Fibroblast of upper back skin (primary cell): ENCODE measurements at places on chromosomes 4 and X.
A peak's percentile ranks its signal among the peaks of the same experiment; 100 is the strongest.

- no peak for DNase-seq
Observed at GRCh38 chrX:150253959-150254620, 109.0 kb upstream of the MAMLD1 start.

GRCh38 chrX:68728186-68728585, 80.7 kb downstream of the STARD8 start:
- DNase-seq = no peak

DNA sequence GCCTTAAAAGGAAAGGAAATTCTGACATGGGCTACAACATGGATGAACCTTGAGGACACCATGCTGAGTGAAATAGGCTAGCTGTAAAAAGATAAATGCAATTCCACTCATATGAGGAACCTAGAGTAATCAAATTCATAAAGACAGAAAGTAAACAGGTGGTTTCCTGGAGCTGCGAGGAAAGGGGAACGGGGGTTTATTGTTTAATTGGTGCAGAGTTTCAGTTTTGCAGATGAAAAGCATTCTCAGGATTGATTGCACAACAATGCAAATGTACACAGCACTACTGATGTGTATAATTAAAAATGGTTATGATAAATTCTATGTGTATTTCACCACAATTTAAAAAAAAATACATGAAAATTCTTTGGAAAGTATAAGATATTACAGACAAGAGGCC, 24.0 kb downstream of the PLRG1 start:
- DNase-seq = no peak

- peak; percentile 39 for DNase-seq
Observed at GRCh38 chrX:103540145-103540544, 20.9 kb upstream of the RAB40A start.

- no peak for DNase-seq
Observed at GRCh38 chr4:139509727-139510410, 46.1 kb downstream of the SETD7 start.

DNA sequence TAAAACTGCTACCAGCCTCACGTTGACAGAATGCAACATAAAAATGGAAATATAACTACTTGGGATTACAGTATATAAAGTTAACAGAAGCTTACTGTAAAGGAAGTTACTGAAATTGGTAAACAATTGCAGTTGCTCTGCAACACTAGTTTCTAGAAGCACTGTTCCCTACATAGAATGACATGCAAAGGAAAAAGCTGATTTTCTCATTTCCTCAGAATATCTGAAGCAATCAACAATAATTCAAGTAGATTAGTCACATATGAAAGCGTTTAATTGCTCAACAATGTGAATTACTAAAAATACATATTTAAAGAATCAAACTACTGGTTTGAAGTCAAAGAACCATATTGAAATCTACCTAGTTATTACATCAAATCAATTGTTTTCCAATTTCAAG, 31.8 kb downstream of the PDGFC start:
- DNase-seq = peak; percentile 31

GRCh38 chrX:107601326-107601725, 27.0 kb upstream of the PRPS1 start:
- DNase-seq = no peak

DNA sequence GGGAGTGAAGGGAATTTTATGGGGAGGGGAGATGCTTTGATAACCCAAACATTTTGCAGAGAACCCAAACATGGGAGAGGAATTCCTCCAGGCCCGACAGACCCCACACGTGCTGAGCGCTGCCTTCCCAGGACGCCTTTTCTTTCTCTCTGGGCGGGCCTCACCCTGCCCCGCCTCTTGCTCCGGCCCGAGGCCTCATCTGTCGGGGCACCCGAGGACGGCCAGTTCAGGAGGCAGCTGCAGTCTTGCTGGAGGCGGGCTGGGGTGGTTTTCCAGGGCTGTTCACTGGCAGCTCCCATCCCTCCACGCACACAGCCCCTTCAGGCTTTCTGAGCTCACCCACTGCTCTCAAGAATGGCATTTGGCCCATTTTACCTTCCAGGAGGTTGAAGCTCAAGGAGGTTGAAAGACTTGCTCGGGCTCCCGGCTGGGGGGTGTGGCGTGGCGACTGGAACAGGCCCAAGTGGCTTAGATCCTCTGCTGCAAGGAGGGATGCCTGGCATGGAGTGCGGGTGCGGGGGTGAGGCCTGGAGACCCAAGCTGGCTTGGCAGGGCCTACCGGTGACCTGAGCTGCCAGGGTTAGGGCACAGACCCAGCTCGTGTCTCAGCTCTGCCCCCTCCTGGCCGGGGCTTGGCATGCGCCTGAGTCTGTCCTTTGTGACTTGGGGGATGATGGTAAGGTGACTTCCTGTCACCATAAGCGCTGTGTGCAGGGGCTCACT, 99.2 kb downstream of the PSAPL1 start:
- DNase-seq = peak; percentile 31

DNA sequence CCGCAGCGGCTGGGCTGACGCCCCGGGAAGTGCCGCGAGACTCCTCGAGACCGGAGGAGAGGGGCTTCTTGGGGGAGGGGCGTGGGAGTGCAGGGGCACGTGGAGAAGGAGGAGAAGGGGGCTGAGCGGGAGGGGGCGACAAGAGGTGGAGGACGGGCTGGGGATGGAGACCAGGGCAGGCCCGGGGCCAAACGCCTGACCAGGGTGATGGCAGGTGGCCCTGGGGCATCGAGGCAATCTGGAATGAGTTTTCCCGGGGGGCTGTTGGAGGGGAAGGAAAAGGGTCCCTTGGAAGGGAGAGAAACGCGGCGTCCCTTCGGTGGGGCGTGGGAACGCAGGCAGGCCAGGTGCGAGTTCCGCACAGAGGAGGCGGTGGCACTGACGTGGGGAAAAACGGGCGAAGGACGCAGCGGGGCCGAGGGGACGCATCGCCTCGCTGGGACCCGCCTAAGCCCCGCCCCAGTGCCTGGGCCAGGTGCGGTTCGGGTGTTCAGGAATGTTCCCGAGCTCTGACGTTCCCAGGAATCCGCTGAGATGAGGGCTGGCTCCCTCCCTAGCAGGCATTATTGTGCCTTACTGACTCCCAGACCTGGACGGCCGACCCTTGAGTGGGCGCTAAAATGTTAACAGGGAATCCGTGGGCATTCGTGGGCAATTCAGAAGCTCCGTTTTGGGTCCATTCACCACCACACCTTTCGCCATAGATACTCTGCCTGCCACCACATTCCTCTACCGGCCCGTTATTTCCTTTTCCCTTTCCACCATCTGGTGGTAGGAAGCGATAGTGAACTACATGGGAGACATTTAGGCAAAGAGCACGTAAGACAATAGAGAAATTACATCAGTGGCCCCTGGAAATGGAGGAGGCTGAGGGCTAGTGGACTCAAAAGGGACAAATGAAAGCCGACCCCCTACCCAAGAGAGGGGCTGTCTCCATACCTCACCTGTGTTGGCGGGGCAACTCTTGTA, 795 bp upstream of the SH3KBP1 start:
- peak; percentile 86 for DNase-seq

DNA sequence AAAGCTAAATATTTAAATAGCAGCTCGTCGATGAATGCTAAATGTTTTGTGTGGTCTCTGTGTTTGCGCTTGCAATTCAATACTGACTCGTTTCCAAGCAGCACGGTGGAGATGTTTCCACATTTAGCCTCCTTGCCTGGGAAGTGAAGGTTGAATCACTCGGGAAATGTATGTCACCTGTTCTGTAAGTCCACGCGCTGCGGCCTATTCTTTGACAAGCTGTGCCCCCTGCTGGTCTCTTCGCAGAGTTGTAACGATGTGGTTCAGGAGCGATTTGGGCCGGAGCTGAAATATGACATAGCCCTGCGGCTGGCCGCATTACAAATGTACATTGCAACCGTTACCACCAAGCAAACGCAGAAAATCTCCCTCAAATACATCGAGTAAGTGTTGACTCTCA, 89.6 kb upstream of the PRPS2 start:
- peak; percentile 60 for DNase-seq
